ENCODE measurements at places on chromosomes 5 and 9. TPM values are rescaled to one million over a fixed set of nuclear protein-coding genes. Genes with fewer than 3 reads are reported as not detected.

The SUSD3 gene
- 3.8 TPM for polyA plus RNA-seq

The LHFPL2 gene
- 15.6 TPM for polyA plus RNA-seq

The OCLN gene
- polyA plus RNA-seq: 8.5 TPM

The POLE3 gene
- 19.5 TPM for polyA plus RNA-seq

The FGF18 gene
- 2.0 TPM for polyA plus RNA-seq

The ARL14EPL gene
- polyA plus RNA-seq: 0.06 TPM

The MARCOL gene
- not detected for polyA plus RNA-seq

The CORO2A gene
- 35.1 TPM for polyA plus RNA-seq

The CCL21 gene
- 28.8 TPM for polyA plus RNA-seq

The STKLD1 gene
- polyA plus RNA-seq: 0.79 TPM

The CTSL gene
- 90.7 TPM for polyA plus RNA-seq

The SPATA31C1 gene
- polyA plus RNA-seq: 0.13 TPM

The GNA14 gene
- 3.8 TPM for polyA plus RNA-seq

DNA sequence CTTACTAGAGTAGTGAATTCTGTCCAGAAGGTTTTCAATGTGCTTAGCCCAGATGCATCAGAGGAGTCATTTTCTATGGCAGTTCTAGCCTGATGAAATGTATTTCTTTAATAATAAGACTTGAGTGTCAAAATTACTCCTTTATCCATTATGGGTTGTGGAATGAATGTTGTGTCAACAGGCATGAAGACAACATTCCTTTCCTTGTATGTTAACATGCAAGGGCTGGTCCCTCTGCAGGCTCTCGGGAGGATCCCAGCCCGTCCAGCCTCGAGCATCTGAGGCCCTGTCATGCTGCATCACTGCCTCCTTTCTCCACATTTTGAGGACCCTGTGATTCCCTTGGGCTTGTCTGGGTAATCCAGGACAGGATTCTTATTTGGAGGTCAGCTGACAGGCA is 42.9 kb upstream of the FAM120AOS start:
- H3K4me3 ChIP-seq: no peak overlapping the region
- H3K27me3 ChIP-seq: no peaks in the 10 kb centered on the region
- H3K27ac ChIP-seq: no peak overlapping the region
- H3K4me1 ChIP-seq: peaks cover 2% of the 10 kb centered on the region
- H3K36me3 ChIP-seq: peaks cover 7% of the 10 kb centered on the region
- DNase-seq: no peak

- H3K27ac ChIP-seq: no peak overlapping the region
- H3K4me1 ChIP-seq: no peaks in the 10 kb centered on the region
- H3K27me3 ChIP-seq: no peaks in the 10 kb centered on the region
- H3K4me3 ChIP-seq: no peak overlapping the region
- no peak for DNase-seq
- H3K36me3 ChIP-seq: no peaks in the 10 kb centered on the region
Measured at GRCh38 chr9:131788851-131789250, 49.0 kb upstream of the RAPGEF1 start.

GRCh38 chr9:2053883-2054845 is 39.0 kb downstream of the SMARCA2 start:
- no peak overlapping the region for H3K4me3 ChIP-seq
- peak; percentile 64 for DNase-seq
- H3K36me3 ChIP-seq: peaks cover 13% of the 10 kb centered on the region
- H3K27ac ChIP-seq: no peak overlapping the region

GRCh38 chr5:39955156-39955555 is 530.4 kb upstream of the DAB2 start:
- DNase-seq: no peak
- no peak overlapping the region for H3K4me3 ChIP-seq
- H3K4me1 ChIP-seq: no peaks in the 10 kb centered on the region
- no peaks in the 10 kb centered on the region for H3K27me3 ChIP-seq
- no peak overlapping the region for H3K27ac ChIP-seq
- no peaks in the 10 kb centered on the region for H3K36me3 ChIP-seq

- no peak for DNase-seq
- no peaks in the 10 kb centered on the region for H3K4me1 ChIP-seq
- H3K27me3 ChIP-seq: no peaks in the 10 kb centered on the region
- no peaks in the 10 kb centered on the region for H3K36me3 ChIP-seq
- H3K27ac ChIP-seq: no peak overlapping the region
- no peak overlapping the region for H3K4me3 ChIP-seq
Measured at GRCh38 chr5:151598984-151599383, 7.9 kb upstream of the FAT2 start.

GRCh38 chr5:126066836-126067235 is 356.4 kb upstream of the GRAMD2B start:
- H3K36me3 ChIP-seq: no peaks in the 10 kb centered on the region
- H3K27ac ChIP-seq: no peak overlapping the region
- no peak for DNase-seq

- DNase-seq: no peak
- no peak overlapping the region for H3K4me3 ChIP-seq
- H3K4me1 ChIP-seq: no peaks in the 10 kb centered on the region
- no peak overlapping the region for H3K27ac ChIP-seq
- H3K36me3 ChIP-seq: no peaks in the 10 kb centered on the region
Measured at GRCh38 chr5:30620481-30621085, 572.9 kb upstream of the CDH6 start.

DNA sequence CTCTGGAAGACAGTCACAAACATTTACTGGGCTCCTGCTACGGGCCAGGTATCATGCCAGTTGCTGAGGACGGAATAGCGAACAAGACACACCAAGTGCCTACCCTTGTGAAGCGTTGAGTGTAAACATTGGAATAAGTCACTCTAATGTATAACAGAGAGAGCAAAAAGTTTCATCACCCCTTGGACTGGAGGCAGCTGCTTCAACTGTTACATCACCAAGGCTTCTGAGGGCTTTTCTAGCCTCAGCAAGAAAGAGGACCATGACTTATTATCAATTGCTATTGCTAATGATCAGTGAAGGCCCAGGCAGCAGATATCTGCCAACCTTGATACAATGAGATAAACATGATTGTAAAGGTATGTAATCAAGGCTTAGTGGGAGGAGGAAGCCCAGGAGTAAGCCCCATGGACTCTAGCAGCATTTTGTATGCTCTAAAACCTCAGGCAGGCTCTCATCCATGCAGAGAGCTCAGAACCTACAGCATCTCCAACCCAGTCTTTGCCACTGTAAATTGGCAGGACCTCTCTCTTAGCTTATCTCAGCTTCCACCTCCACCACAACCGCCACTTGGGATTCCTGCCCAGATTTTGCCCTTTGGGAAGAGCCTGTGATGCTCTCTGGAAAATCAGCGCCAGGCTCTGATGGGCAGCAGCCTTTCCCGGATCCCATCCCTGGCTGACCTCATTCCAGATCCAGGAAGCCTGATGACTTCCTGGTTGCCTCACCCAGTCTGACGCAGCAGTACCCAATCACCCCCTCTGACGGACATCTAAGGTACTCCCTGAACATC is 54.5 kb downstream of the ADAM19 start:
- peak; percentile 51 for DNase-seq
- H3K4me3 ChIP-seq: no peak overlapping the region
- peak overlapping the region; percentile 72 for H3K27ac ChIP-seq
- H3K27me3 ChIP-seq: no peaks in the 10 kb centered on the region

DNA sequence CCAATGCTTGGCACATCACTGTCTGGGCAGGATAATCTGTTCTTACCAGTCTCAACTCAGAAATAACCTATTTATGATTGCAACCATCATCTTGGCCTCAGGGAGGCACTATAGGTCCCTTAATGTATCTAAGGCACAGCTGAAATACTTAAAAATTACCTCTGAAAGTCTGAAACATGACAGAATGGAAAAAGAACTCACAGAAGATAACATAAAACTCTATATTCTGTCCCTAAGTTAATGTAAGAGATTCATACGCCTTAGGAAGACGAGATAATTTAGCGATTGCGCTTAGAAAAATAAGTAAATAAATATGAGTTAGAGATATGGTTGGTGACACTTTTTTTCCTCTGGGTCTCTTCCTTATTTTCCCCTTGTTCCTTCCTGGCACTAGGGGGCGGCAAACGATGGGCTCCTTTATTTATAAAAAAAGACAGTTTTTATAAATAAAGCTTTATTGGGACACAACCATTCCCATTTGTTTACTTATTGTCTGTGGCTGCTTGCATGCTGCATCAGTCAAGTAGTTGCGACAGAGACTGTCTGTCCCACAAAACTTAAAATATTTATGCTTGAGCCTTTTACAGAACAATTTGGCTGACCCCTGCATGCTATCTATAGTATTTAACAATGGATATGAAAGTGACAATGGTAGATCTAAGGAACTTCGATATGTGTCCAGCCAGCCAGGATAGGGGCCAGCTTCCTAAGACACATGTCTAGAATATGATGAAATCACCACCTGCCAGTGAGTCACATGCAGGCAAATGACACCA is 79.6 kb downstream of the PDE4D start:
- no peaks in the 10 kb centered on the region for H3K27me3 ChIP-seq
- no peaks in the 10 kb centered on the region for H3K4me1 ChIP-seq
- H3K27ac ChIP-seq: no peak overlapping the region
- peak; percentile 72 for DNase-seq
- no peak overlapping the region for H3K4me3 ChIP-seq

DNA sequence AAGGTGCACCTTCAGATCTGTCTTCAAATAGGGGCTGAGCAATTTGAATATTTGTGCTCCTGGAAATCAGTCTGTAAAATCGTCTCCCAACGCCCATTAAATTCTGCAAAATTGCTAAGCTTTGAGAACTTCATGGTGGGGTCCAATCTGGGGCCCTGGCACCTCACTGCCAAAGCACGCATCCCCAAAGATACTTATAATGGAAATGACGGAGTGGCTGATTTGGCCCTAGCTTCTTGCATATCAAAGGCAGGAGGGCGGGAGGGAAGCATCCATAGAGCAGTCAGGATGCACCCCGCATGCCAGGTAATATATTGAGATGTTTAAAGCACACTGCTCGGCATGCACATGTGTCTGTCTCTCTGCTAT is 422.3 kb downstream of the EBF1 start:
- no peaks in the 10 kb centered on the region for H3K4me1 ChIP-seq
- no peaks in the 10 kb centered on the region for H3K36me3 ChIP-seq
- H3K4me3 ChIP-seq: no peak overlapping the region
- no peaks in the 10 kb centered on the region for H3K27me3 ChIP-seq
- H3K27ac ChIP-seq: no peak overlapping the region
- DNase-seq: no peak

DNA sequence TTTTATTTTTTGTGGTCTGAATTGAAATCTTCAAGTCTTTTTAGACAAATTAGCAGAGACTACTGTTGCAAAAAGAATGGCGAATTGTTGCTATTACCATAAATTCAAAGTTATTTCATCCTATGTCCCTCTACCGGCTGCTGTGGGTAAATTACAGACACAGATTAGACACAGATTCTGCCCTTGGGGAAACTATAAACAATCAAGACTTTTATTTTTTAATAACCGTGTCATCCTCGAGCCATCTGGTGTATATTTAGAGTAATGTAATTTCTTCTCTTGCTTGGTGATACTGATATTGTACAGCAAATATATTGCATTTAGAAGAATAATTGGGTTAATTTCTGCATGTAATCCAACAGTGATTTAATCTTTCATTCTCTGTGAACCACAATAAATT is 228.0 kb upstream of the ADAMTSL1 start:
- no peak overlapping the region for H3K27ac ChIP-seq
- no peaks in the 10 kb centered on the region for H3K36me3 ChIP-seq
- H3K4me3 ChIP-seq: no peak overlapping the region

- no peaks in the 10 kb centered on the region for H3K27me3 ChIP-seq
- no peaks in the 10 kb centered on the region for H3K4me1 ChIP-seq
- peaks cover 13% of the 10 kb centered on the region for H3K36me3 ChIP-seq
- no peak overlapping the region for H3K27ac ChIP-seq
- DNase-seq: no peak
- H3K4me3 ChIP-seq: no peak overlapping the region
Measured at GRCh38 chr9:95845751-95846150, 29.7 kb upstream of the ERCC6L2 start.

DNA sequence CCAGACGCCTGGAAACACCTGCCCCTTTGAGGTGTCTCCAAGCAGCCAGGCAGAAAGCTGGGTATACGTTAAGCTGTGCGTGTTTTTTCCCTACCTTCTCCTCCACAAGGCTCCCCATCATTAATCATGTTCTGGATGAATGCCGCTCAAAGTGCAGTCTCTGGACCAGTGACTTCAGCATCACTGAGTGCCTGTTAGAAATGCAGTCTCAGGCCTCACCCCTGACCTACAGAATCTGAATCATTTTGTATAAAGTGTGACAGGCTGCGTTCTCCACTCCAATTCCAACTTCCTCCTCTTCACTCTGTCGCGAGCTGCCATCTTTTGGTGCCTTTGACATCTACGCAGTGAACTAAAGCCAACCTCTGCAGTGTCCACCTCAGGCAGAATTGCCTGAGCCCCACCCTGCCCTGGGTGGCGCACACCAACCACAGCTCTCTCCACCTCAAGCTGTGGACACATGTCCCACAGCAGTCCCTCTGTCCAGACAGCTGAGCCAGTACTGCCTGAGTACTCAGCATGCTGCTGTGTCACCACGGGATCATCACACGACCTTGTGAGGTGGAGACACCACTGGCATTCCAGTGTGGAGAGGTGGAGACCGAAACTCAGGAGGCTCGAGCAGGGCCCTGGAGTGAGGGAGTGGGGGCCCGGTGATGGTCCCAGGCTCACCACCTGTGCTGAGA is 14.2 kb downstream of the PTPN3 start:
- peaks cover 4% of the 10 kb centered on the region for H3K4me1 ChIP-seq
- no peak overlapping the region for H3K27ac ChIP-seq
- H3K4me3 ChIP-seq: no peak overlapping the region
- DNase-seq: no peak
- peaks cover 65% of the 10 kb centered on the region for H3K36me3 ChIP-seq

DNA sequence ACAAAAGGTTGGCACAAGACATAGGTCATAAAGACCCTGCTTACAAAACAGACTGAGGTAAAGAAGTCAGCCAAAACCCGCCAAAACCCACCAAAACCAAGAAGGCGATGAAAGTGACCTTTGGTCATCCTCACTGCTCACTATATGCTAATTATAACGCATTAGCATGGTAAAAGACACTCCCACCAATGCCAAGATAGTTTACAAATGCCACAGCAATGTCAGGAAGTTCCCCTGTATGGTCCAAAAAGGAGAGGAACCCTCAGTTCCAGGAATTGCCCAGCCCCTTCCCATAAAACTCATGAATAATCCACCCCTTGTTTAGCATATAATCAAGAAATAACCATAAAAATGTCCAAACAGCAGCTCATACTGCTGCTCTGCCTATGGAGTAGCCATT is 27.7 kb downstream of the MLLT3 start:
- H3K4me1 ChIP-seq: no peaks in the 10 kb centered on the region
- no peaks in the 10 kb centered on the region for H3K27me3 ChIP-seq
- no peak overlapping the region for H3K4me3 ChIP-seq
- no peaks in the 10 kb centered on the region for H3K36me3 ChIP-seq
- no peak overlapping the region for H3K27ac ChIP-seq

DNA sequence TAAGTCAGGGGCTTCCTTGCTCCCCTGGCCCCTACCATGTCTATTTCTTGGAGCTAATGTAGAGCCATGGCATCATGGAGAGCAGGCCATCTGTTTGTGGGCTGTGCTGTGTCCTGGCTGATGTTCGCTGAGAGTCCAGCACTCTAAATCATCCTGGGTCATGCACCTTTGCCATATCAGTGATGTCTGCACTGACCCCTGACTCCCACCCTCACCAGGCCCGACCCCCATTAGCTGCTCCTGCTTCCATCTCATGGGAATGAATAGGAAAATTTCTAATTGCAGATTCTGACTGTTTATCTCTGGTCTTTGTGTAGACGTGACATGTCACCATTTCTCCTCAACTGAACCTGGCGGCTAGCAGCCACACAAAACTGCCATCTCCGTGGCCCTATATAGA is 236.9 kb downstream of the NSG2 start:
- no peak overlapping the region for H3K27ac ChIP-seq
- DNase-seq: no peak
- H3K4me1 ChIP-seq: no peaks in the 10 kb centered on the region
- H3K27me3 ChIP-seq: no peaks in the 10 kb centered on the region
- H3K36me3 ChIP-seq: no peaks in the 10 kb centered on the region

Data from small intestine (tissue), 16 donors.